NB4 (cell line): ENCODE measurements at places on chromosomes 4 and X.

GRCh38 chr4:159210975-159211374 lies 108.1 kb downstream of the RAPGEF2 start:
- no peak for DNase-seq

- no peak for DNase-seq
Measured at GRCh38 chrX:102712216-102712966, at the start of gene GPRASP2. TSS of gene GPRASP2 (plus strand) at chrX:102712448. CDS start at chrX:102714870, 2,422 bp downstream.

DNA sequence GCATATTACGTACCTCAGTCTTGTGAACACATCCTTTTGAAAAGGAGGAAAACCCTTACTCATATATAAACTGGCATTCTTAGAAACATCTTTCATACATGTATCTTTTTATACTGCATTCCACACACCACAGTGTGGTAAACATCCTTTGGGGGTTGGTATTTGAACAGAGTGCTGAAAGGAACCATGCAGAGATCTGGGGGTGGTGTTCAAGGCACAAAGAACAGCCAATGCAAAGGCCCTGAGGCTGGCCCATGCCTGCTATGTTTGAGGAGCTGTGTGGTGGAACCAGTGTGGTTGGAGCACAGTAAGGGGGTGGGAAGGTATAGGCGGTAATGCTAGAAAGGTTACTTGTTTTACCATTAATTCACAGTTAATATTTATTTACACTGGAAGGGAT lies 2.0 kb downstream of the ELK1 start:
- no peak for DNase-seq

GRCh38 chrX:119573840-119574393 lies 446 bp upstream of the UBE2A start:
- peak; percentile 50 for DNase-seq

DNA sequence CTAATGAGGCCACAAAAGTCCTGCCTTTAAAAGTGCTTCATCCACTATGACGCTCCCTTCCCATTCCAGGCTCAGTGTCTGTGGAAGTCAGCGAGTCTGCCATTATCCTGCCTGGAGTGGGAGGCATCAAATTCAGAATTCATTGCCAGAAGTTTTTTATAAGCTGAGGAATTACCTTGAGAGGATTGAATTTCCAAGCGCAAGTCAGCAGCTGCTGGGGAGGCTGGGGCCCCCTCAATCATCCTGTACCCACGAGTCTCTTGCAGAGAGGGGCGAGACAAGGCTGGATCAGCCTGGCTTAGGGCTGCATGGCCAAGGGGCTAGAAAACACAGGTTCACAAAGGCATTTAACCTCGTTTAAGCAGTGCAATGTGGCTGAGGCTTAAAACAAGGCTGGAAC lies 170.5 kb upstream of the NOCT start:
- DNase-seq: no peak

- DNase-seq: no peak
Measured at GRCh38 chr4:6229671-6230501, 29.5 kb upstream of the JAKMIP1 start.

DNA sequence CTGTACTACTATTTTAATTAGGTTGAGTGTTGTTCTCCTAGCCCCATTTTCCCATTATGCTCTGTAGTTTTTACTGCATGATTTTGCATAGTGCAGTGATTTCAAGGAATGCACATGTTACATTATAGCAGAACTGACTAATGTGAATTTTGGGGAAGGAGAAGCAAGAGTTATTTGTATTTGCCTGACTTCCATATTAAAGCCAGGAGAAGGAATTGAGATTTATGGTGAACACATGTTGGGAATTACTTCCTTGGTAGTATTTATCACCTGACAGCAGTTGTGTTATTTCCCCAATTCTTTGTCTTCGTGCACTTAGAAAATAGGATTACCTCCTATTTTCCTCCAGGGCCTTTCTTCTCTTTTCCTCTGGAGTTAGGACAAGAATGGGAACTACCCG lies 3.2 kb downstream of the TMEM144 start:
- no peak for DNase-seq

GRCh38 chr4:153018684-153019083 lies 82.6 kb downstream of the FHDC1 start:
- no peak for DNase-seq

- no peak for DNase-seq
Measured at GRCh38 chr4:76772498-76773106, 125.3 kb downstream of the SOWAHB start.

DNA sequence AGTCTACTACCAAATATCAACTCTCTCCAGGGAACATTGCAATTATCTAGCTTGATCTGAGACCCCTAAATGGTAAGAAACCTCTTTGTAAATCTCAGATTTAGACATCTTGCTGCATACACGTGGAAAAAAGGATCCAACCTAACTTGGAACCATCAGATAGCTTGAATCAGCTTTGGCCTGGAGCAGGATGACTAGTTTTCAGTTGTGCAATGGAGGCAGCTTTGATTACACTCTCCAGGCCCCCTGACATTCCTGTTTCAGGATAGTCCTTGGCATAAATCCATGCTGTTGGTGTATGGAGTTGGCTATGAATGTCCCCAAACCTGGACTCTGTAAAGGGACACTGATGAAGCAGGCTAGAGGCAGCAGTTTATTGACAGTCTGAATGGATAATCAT lies 1061.9 kb upstream of the TENM3 start:
- DNase-seq: no peak

- peak; percentile 82 for DNase-seq
Measured at GRCh38 chr4:155675709-155676429, 9.2 kb downstream of the GUCY1A1 start.

DNA sequence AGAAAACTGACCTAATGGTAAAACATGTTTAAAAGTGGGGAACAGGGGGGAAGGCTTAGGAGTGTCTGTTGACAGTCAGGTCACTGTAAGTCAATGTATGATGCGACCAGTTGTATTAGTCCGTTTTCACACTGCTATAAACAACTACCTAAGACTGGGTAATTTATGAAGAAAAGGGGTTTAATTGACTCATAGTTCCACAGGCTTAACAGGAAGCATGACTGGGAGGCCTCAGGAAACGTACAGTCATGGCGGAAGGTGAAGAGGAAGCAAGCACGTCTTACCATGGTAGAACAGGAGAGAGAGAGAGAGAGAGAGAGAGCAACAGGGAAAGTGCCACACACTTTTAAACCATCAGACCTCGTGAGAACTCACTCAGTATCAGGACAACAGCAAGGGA lies 13.0 kb upstream of the PLAC1 start:
- peak; percentile 7 for DNase-seq

DNA sequence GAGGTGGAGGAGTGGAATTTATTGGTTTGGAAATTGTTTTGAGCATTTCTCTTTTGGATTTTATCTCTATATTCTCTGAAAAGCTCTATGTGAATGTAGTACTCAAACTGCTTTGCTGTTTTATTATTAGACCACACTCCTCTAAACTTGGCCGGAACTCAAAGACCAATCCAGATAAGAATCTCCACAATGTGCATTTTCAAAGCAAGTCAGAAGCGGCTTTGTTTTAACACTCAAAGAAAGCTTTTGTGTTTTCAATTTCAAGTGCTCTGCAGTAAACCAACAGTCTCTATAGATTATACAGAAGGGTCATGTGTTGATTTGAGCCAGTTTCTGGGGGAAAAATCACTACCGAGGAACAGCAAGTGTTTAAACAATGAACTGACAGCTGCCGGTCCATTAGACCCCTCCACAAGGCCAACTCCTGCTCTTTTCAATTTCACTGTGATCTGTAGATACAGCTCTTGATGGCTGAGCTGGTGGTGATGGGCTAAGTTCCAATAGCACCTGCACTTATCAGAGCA lies 79.4 kb downstream of the FTHL17 start:
- DNase-seq: no peak

- no peak for DNase-seq
Measured at GRCh38 chr4:48121180-48121579, 12.9 kb downstream of the TXK start.

- DNase-seq: no peak
Measured at GRCh38 chr4:120130786-120131185, 64.1 kb upstream of the MAD2L1 start.

DNA sequence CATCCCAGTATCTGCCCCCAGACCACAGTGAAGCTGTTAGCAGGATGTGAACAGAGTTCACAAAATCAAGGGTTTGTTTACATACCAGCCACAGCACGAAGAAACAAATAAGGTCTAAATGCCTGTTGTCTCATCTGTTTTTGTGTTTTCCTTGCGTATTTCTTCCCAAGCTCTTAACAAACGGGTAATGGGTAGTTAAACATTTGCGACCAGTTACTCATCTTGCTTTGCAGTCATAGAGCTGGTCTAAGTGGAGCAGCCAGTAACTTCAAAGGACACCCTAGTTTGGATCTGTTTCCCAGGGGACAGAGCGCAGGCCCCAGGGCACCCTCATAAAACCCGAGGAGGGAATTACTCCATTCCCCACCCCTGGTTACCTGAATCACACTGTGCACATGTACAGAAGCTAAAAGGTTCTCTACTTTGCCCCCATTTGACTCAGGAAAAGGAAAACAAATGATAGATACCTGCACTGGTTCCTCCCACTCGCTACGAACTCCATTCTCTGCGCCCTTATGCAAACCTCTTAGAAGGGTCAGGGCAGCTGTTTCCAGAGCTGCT lies 68.8 kb downstream of the MAML3 start:
- no peak for DNase-seq

DNA sequence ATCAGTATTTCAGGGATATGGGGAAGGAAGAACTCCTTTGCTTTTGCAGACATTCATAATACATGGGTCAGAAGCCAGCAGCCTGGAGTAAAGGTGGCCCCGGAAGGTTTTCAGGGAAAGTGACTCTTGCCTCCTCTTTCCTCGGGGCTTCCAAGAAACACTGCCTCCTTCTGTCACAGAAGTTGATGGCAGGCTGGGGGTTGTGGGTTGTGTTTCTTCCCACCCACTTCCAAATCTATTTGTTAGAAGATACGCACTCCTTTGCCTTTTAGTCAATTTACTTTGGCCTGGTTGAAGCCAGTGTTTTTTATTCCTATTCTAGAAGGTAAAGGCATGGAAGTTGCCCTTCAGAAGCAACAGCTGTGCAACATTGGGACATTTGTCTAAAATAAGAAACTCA lies 19.7 kb downstream of the KIT start:
- no peak for DNase-seq

DNA sequence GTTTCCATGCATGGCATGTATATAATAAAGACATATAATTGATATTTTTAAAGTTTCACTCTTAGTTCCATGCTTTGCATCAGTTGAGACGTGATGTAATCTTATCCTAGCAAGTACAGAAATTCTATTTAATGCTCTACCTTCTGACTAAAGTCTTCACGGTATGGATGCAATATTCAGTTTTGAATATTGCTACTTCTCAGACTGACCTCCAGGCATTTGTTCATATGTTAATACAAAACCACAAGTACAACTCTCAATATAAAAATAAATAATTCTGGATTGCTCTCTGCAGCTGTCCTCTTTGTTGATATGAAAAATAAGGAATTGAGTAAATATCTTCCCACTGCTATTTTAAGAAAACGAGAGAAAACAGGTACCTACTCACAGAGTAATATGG lies 309.8 kb upstream of the HAND2 start:
- DNase-seq: no peak

DNA sequence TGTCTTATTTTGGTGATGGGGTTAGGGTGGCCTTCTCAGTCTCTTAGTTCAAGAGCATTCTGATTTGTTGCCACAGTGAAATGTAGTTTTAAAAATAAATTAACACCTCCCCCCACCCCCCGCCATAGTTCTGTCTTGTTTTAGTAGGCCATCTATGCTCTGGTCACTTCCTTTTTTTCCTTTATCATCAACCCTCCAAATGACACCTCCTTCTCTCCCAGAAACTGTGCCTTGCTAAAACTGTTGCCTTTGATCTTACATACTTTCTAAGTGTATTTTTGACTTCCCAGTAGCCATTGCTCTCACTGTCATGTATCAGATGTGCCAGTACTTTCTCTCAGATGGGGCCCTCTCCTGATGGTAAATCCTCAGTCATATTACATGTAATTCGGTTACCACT lies 14.5 kb upstream of the NDUFC1 start:
- no peak for DNase-seq

DNA sequence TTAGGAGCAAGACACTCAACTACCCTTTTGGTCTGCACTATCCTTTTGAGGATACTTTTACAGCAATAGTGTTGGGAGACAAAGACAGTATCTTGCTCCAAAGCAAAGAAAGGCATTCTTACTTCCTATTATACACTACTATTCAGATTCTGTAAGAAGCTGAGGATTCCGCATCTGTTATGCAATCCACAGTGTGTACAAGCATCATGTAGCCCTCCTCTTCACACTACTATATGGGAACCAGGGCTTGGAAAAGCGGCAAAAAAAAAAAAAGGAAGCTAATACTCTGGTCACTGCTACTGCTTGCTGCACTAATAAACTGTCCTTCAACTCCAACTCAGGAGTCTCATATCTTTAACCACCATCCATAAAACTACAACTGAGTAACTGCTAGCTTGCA lies 59.1 kb downstream of the FBXW7 start:
- DNase-seq: no peak

GRCh38 chr4:109953556-109953955 lies 40.9 kb downstream of the EGF start:
- no peak for DNase-seq

- no peak for DNase-seq
Measured at GRCh38 chr4:68372588-68372987, 22.7 kb upstream of the YTHDC1 start.

- DNase-seq: no peak
Measured at GRCh38 chrX:1614927-1615326, at the start of gene ASMT. TSS of gene ASMT (plus strand) at chrX:1615059. CDS start at chrX:1615200, 141 bp downstream.

GRCh38 chrX:20116087-20116576 lies 575 bp downstream of the MAP7D2 start:
- DNase-seq: no peak

- DNase-seq: no peak
Measured at GRCh38 chrX:130504019-130504418, 102.2 kb downstream of the RBMX2 start.

DNA sequence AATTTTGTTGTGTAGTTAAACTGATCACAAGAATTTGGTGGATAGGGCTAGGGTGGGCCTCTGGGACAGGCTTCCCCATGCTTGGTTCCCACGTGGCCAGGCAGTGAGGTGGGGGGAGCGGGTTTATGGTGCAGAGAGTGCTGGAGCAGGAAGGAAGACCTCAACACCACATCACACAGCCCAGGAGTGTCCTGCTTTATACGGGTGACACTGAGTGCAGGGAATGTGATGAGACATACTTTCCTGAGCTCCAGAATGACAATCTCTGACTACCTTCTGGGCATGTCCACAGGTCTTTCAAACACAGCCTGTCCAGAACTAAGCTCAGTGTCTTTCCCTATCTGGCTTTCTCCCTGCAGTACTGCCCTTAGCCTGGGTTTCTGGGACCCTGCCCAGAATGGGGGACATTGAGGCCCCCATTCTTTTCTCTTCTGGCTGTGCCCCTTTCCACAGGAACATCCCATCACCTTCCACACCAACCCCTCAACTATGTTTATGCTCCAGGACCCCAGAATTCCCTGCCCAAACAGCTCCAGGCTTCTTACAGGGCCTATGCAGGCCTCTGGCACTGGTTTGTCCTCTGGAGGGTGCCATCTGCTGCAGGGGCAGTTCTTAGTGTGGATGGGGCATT lies 36.5 kb upstream of the RASL11B start:
- no peak for DNase-seq

GRCh38 chr4:110197529-110198042 lies 829 bp downstream of the ELOVL6 start:
- peak; percentile 68 for DNase-seq
